ENCODE measurements at places on chromosomes 12 and 14.
A peak's percentile ranks its signal among the peaks of the same experiment; 100 is the strongest.

- DNase-seq = peak; percentile 21
Observed at GRCh38 chr14:76955575-76956315, 72.8 kb downstream of the IRF2BPL start.

DNA sequence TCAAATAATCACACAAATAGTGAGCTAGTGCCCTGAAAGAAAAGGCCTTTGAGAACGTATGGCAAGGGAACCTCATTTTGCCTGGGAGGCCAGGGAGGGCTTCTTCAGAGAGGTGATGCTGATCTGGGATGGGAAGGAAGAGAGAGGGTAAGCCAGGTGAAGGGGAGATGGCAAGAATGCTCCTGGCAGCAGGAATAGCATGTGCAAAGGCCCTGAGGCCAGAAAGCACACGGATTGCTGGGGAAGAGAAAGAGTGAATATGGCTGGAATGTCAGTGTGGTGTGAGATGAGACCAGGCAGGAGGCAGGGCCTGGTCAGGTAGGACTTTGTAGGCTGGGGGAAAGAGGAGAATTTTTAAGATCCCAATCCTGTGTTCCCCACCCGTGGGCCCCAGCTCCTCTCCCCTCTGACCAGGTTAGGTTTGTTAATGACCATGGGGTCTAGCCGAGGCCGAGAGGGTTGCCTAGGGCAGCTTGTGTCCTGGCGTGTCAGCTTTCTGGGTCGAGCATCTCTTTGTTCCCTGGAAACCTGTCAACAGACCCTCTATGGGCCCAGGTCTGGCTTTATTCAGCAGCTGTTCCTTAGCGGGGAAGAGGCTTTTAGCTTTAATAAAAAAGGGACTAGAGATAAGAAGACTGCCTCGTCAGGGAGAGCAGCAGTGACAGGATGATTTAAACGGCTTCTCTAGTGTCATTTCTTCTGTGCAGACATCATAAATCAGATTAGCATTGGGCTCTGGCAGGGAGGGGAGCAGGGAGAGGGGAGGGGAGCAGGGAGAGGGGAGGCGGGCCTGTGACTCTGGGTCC lies 123.4 kb downstream of the ADCK1 start:
- no peak for DNase-seq

DNA sequence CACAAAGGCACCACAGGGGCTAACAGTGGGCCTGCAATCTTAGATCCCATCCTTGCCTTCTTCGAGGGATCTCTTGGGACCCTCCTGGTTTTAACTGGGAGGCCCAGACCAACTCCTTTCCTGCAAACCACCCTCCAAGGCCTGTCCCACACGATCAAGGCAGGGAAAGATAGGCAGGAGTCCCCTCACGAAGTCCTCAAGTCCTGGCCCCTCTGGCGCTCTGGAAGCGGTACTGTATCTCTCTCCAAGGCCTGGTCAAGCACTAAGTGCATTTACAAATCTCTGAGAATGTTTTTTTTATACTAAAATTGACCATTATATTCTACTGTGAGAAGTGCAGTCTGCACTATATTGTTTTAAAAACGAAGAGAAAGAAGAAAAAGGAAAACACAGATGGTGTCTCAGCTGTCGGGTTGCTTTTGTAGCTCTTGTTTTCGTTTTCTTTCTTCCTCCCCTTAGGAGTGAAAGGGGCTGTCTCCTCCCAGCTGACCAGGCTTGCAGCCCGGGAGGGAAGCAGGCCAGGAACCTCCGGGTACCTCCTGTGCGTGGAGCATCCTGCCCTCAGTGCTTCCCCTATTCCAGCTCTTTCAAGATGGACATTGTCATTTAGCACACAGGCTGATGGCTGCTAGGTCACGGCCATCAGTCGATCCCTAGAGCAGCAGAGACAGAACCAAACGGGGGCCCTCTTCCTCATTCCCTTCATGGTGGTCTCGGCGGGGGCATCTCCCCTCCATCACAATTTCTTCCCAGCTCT lies 56.7 kb downstream of the FAM222A start:
- no peak for DNase-seq

DNA sequence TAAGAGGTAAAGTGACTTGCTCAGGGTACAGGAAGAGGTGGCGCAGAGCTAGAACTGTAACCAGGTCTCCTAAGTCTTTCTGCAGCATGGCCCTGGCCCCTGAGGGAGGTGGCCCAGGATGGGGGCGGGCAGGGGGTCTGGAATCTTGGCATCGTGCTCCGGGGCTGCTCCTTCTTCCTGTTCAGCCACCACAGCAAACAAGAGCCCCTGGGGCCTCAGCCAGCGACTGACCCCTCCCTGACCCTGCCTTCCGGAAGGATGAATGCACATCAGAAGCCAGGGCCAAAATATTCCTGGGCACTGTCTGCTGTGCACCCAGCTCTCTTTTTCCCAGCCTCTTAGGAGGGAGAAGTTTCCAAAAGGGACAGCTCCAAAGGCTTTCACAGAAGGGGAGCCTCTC lies 242.8 kb downstream of the DPF3 start:
- DNase-seq = no peak

DNA sequence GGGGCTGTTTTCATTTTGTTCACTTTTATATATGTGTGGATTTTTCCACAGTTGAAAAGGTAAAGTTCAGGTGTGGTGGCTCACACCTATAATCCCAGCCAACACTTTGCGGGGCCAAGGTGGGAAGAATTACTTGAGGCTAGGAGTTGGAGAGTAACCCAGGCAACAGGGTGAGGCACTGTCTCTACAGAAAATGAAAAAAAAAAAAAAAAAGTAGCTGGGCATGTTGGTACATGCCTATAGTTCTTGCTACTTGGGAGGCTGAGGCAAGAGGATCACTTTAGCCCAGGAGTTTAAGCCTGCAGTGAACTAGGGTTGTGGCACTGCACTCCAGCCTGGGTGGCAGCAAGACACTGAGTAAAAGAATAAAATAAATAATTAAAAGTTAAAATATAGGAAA lies 326.5 kb downstream of the NAV3 start:
- no peak for DNase-seq

DNA sequence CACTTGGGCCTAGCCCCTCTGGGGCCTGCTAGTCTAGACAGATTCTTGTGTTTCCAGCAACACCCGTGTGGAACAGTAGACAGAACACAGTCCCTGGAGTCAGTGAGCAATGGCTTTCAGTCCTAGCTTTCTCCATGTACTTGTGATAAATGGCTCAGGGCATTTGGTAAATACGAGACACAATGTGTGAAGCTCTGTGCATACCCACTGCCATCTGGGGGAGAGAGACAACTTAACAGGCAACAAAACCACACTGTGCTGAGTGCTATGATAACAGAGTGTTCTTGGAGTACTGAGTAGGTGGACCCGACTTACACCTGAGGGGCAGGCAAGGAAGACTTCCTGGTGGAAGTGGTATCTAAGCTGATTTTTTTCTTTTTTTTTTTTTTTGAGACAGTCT lies 86.3 kb upstream of the TBX3 start:
- no peak for DNase-seq

DNA sequence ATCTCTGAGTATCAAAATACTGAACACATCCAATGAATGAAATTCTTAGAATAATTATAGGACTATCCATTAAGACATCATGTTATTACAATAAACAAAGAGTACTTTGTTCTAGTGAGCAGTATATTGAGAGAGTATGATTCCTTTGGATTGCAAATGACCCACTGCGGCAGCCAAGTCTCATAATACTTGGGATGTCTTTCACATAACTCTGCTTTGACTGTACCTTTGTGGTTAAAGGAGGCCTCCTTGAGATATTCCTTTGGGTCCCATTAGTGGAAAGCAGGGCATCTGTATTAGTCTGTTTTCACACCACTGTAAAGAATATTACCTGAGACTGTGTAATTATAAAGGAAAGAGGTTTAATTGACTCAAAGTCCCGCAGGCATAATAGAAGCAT lies 593.8 kb downstream of the TRHDE start:
- no peak for DNase-seq

Measured in stimulated activated CD4-positive, alpha-beta T cell treated with anti-CD3 and anti-CD28 coated beads, TNF-alpha, amount 100 ng/mL, for 48 hours (primary cell).